Psoas muscle (tissue), 8 donors: ENCODE measurements at places on chromosomes 2 and 18. TPM values are rescaled to one million over a fixed set of nuclear protein-coding genes. Genes with fewer than 3 reads are reported as not detected.

DNA sequence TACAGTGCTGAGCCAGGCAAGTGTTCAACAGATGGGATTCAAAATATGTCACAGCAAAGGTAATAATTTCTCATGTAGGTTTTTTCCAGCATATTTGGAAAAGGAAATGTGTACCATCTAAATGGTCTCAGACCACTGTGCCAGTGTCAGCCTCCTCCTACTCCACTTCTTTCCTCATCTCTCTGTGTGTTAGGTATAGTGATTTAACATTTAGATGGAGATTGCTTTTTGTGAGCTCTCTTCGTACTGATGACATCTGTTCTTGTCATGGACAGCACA, 80.9 kb upstream of the TSPYL6 start:
- DNase-seq, result no peak

- no peak for DNase-seq
Measured at GRCh38 chr2:237593596-237594320, 3.2 kb upstream of the RAB17 start.

The IGFBP2 gene
- total RNA-seq, result 9.4 TPM

GRCh38 chr2:11483806-11484617, 18.1 kb upstream of the E2F6 start:
- no peak for DNase-seq

The KCNJ3 gene
- 0.06 TPM for total RNA-seq

GRCh38 chr2:213164263-213164662, 12.9 kb upstream of the IKZF2 start:
- no peak for DNase-seq

The AQP12B gene
- total RNA-seq, result not detected

The TMEM163 gene
- not detected for total RNA-seq

The SGPP2 gene
- total RNA-seq, result 0.06 TPM

- DNase-seq, result no peak
Measured at GRCh38 chr2:42331569-42332284, 29.3 kb downstream of the COX7A2L start.

GRCh38 chr2:23238011-23238657, 146.8 kb upstream of the KLHL29 start:
- DNase-seq, result no peak

- no peak for DNase-seq
Measured at GRCh38 chr18:6728331-6728730, 1.2 kb upstream of the ARHGAP28 start.

GRCh38 chr18:51614967-51615571, 417.6 kb upstream of the MEX3C start:
- DNase-seq, result no peak

- no peak for DNase-seq
Measured at GRCh38 chr2:225137971-225138370, 95.7 kb upstream of the DOCK10 start.
